ENCODE measurements at places on chromosomes 12 and 14.
A peak's percentile ranks its signal among the peaks of the same experiment; 100 is the strongest.

GRCh38 chr12:24742378-24742777, 206.5 kb downstream of the BCAT1 start:
- no peak for DNase-seq

- no peak for DNase-seq
These were observed 98.6 kb downstream of the VRK1 start for GRCh38 chr14:96895658-96896271.

GRCh38 chr14:22432348-22432976, 156.6 kb downstream of the DAD1 start:
- peak; percentile 40 for DNase-seq

DNA sequence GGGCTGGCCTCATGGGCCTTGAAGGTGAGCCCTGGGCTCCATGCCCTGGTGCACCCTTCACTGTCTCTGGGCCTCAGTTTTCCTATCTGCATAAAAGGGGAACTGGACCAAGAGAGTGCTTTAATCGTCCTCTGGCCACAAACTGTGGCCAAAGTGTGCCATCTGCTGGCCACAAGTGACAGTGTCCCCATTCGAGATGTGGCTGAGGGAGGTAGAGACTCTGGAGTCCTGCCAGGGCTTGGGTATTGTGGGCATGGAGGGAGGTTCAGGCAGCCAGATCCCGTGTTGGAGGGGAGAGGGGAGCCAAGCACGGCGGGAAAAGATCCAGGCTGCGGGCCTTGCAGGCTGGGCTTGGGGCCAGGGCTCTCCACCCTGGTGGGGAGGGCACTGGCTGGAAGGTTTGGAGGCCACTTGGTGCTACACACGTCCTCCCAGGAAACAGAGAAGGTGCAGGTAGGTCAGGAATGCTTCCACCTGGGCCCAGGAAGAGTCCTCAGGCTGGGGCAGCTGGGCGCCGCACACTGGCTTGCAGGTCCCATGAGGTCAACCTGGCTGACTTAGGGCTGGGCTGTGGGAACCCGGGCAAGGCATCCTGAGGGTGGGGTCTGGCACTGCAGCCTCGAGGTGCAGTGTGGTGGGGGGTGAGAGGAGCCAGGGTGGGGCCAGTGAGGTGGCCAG, 7.3 kb upstream of the KIF26A start:
- DNase-seq = peak; percentile 68

GRCh38 chr14:102593825-102594137, 1.3 kb downstream of the RCOR1 start:
- DNase-seq = no peak

DNA sequence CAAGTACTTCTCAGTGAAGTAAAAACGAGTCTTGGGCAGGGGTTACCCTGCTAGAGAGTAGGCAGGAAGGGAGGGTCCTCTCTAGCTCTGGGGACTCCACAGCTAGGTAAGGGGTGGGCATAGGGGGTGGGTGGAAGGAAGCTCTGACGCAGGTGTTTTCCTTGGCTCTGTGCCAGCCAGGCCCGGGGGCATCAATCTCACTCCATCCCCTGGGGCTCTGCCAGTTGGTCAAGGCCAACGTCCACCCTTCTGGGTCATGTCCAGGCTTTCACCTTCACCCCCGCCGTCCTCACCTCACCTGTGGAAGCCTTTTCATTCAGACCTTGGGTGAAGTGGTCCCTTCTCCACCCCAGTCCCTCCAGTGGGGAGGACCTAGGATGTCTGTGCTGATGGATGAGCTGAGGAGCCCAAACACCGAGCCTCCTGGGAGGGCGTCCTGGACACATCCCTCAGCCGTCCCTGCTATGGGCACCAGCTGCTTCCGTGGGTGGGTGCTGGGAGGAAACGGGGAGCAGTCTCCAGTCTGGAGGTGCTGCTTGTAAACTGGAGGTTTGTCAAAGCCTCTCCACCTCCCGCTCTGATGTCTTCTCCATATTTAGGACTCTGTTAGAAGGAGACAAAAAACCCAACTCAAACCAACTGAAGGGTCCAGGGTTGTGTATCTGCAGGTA, 71.5 kb upstream of the SFSWAP start:
- DNase-seq = no peak
